Activated CD4-positive, alpha-beta T cell treated with anti-CD3 and anti-CD28 coated beads, Interleukin-2, amount 50 U/mL, for 24 hours (primary cell): ENCODE measurements at places on chromosomes 11 and 22.

DNA sequence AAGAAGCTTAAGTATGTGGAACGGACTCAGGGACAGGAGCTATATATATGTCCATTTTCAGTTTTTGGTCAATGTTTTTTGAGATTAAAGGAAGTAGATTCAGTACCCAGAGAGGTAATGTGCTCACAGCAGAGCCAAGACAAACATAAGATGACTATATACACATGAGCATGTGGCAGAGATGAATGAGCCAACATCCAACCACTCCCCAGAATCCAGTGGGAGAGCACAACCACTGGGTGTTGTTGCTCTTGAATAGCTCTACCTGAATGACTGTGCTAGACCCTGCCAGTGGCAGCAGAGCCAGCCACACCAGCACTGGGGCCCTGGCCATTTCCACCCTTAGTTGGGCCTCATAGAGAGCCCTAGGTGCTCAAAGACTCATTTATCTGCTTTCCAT, 10.7 kb upstream of the SYTL2 start:
- no peak for DNase-seq

DNA sequence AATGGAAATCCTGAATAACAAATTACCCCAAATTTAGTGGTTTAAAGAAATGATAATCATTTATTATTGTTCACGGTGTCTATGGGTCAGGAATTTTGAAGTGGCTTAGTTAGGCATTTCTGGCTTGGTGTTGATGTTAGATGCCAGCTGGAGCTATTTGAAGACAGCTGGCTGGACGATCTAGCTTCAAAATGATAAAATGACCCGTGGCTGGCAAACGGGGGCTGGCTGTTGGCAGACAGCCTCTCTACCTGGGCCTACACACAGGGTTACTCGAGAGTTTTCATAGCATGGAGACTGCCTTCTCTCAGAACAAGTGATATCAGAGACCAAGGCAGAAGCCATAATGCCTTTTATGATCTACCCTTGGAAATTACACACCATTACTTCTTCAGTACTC, 285.2 kb downstream of the METTL15 start:
- no peak for DNase-seq

DNA sequence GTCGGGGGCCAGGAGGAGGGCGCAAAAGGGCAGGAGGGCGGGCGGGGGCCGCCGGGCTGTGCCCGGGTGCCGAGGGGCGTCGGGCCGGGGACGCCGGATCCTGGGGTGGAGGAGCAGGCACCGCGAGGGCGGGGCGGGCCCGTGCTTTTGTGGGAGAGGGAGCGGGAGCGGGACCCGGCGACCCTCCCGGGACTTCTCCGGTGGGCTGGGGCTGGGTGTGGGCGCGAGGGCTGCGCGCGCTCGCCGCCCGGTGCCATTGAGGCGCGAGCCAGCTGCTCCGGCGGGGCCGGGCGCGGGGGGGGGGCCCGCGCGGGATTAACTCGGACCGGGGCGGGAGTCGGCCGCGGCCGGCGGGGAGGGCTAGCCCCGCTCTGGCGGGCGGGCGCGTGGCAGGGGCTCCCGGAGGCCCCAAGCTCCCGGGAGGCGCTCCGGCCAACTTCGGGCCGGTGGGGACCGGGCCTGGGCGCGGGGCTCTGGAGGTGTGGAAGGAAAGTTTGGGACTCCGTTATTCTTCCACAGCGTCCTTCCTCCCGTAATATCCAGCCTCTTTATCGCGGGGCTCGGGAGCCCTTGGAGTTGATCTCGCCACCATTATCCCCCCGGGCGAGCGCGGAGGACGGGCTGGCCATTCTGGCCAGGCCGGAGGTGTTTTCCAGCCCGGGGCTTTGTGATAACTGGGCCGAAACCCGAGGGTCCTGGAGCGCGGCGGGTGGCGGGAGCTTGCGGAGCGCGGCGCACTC, 936 bp downstream of the CECR2 start:
- DNase-seq: no peak

DNA sequence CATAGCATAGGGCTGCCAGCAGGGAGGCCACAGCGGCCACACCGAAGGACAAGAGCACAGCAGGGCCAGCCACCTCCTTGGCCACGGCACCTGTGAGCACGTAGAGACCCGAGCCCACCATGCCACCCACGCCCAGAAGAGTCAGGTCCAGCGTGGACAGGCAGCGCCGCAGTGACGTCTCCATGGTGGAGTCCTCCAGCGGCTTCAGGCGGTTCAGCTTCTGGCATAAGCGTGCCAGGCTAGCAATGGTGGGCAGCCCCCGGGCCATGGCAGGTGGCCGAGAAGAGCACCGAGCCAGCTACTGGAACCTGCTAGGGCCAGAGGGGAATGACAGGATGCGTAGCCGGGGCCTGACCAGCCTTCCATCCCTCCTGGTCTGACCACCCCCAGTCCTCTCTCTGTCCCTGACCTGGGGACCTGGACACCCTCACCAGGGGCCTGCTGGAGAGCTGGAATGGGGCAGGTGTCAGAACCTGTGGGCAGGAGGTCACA, 770 bp downstream of the SLC7A4 start:
- no peak for DNase-seq

DNA sequence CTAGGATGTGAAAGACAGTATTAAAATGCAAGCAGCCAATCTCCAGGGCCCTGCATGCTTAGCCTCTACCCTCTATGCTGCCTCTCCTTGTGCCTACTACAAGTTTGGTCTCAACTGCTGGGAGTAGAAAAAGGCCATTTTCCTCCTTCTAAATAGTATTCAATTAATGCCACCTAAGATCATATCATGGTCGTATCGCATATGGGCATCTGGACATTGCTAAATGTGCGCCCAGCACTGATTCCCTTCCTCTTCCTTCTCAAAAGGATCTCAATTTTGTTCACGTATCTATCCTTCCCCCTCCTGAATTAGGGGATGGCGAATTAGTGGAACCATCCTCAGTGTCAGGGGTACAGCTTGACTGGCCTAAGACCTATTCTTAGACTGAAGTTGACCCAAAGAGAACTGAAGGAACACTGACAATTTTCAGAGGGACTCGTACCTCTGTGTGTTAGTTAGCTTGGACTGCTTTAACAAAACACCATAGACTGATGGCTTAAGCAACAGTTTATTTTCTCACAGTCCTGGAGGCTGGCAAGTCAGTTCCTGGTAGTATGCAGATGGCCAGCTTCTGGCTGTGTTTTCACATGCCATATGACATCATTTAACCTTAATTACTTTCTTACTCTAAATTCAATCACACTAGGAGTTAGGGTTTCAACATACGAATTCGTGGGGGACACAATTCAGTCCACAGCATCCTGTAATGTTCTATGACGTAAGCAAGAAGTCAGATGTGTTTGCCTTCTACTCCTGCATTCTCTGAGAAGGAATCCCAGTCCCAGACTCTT, 8.5 kb upstream of the NUP50 start:
- DNase-seq: no peak

DNA sequence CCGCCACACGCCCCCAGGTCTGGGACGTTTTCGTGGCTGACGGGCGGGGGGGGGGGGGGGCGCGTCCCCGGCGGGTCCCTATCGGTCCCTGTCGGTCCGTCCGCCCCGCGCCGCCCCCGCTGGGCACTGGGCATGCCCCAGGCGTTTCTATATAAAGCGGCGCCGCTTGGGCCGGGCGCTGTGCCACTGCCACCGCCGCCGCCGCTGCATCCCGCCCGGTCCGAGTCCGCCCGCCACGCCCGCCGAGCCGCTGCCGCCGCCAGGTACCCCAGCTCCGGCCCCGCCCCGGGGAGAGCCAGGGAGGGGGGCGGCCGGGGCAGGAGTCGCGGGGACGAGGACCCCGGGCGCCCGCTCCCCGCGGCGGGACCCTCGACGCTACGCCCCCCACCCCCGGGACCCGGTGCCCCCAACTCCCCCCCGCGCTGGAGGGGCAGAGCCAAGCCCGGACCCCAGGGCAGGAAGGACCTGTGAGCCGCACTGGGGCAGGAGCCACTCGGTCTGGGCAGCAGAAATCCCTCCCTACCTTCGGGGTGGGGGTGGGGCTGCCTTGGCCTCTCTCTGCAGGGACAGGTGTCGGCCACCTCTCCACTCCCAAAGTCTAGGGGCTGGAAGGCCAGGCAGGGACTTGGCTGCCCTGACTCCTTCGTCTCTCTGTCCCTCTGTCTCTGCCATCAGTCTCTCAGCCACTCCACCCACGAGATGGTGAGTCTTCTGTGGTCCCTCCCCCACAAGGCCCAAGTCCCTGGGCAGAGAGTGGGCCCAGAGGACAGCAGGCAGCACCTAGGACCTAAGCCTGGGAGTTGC, at the start of gene CARNS1:
CARNS1 (plus strand) TSS at position 178 of the 804 bp plus-strand sequence; CDS start at position 700, 522 bp downstream.
- DNase-seq: no peak

GRCh38 chr22:44537015-44537414, 39.0 kb upstream of the RTL6 start:
- no peak for DNase-seq

- no peak for DNase-seq
Observed at GRCh38 chr11:10638316-10638925, 55.1 kb downstream of the IRAG1 start.

DNA sequence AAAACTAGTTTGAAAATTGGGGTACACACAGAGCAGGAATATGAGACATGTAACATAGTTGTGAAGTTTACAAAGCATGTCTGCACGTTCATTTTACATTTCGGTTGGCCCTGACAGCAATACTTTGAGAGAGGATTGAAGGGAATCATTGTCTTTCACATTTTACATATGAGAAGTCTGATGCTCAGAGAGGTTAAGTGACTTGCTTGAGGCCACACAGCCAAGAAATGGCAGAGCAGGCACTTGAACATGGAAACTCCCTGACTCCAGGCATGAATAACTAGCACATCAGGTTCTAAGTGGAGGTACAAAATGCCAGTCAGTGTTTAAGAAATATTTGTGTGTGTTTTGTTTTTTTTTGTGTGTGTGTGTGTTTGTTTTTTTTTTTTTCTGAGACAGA, 53.6 kb downstream of the APOL3 start:
- DNase-seq: no peak

DNA sequence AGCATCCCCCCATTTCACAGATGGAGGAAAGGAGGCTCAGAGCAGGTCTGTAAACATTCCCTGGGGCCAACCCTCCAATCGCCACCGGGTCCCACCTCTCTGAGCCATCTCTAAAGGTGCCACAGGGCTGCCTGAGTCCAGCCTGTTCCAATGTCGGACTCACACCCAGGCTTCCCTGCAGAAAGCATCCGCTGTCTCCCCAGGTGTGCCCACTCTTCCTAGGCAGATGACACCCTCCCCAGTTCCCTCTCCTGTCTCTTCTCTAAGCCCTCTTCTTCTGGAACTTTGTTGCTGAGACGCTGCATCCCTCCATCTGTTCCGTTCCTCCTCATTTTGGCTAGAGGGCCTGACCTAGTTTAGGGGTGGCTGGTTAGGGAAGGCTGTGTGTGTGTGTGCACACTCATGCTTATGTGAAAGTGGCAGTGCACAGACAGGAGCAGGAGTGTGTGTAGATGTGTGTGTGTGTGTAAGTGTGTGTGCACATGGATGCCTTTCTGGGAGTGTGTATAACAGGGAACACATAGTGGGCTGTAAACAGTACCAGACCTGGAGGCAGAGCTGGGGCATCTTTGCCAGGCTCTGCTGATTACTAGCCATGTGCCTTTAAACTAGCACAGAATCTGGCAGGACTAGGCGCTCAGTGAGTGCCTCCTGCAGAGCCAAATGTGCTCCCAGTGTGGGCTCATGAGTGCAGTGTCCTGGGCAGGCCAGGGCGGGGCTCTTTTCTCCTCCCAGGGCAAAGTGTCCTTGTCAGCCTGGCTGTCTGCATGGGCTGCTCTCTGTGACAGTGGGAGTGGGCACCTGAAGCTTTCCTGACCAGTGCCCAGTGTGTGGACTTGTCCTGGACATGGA, 77.3 kb upstream of the NECTIN1 start:
- no peak for DNase-seq

GRCh38 chr11:19844806-19845205, 132.2 kb downstream of the NAV2 start:
- no peak for DNase-seq

- DNase-seq: peak; percentile 48
Observed at GRCh38 chr11:61947486-61948210, 2.5 kb upstream of the BEST1 start.

DNA sequence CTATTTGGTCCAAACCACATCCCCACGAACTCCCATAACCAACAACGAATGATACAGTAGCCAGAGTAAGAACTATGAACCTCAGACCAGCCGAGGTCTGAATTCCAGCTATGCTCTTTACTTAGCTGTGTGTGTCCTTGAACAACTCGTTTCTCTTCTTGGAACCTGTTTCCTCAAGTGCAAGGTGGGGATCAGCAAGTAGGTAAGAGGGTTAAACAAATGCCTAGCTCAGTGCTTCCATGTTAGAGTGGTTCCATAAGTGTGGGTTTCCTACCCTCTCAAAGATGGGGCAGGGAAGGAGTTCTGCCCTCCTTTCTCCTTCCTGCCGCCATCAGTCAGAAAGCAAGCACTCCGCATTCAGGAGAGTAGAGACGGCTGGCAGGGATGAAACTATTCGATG, 283.4 kb upstream of the SYN3 start:
- DNase-seq: no peak

- DNase-seq: no peak
Observed at GRCh38 chr11:86938900-86939880, 16.0 kb downstream of the FZD4 start.

DNA sequence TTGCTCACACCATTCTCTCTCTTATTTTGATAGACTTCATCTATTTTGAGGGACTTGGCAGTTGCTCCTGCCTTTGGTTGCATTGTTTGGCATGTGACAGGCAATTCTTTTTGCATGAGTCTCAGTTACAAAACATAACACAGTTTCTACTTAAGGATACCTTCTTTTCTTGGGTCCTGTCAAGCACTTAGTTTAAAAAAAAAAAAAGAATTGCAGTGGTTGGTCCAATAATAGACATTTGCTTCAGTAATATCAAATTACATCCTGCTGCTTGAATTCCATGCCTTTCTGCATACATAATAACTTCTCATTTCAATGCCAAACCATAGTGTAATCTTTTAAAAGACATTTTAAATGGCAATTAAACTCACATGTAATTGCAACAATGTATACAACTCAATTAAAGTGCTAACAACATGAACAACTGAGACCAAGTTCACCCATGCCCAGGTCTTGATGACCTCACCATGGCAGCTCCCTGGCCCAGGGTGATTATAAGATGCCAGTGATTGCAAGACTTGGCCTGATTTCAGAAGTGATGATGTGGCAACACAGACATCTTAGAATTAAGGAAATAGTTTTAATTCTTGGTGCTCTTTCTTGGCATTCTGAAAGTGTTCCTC, 32.2 kb upstream of the PLET1 start:
- DNase-seq: no peak

DNA sequence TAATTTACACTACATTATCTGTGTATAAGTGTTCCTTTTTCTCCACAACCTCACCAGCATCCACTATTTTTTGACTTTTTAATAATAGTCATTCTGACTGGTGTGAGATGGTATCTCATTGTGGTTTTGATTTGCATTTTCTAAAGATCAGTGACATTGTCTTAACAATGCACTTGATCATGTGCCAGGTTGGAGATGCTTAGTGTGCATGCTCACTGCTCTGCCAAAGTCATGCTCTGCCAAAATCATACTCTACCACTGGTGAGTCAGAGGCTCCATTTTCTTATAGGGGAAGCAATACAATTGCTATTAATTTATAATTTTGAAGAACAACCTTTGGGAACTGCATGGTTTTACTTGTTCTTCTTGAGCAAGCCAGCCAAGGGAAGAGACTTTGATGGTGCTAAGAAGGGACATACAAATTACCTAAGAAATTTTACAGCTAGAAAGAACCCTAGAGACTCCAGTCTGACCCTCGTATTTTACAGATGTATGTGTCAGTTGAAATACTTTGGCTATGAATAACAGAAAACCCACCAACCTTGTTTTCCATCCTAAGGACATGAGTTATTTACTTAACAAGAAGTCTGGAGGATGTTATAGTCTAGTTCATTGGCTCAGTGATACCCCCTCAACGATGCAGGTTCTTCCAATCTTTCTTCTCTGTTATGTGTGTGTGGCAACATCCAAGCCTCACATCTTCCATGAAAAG, 368.9 kb downstream of the DDX10 start:
- DNase-seq: no peak
